Endothelial cell of umbilical vein (primary cell): ENCODE measurements at places on chromosomes 2 and 18. TPM values are rescaled to one million over a fixed set of nuclear protein-coding genes. Genes with fewer than 3 reads are reported as not detected.

GRCh38 chr2:197167608-197168314 lies 142.8 kb downstream of the ANKRD44 start:
- H3K4me1 ChIP-seq = peaks cover 3% of the 10 kb centered on the region
- no peaks in the 10 kb centered on the region for H3K36me3 ChIP-seq
- no peak for DNase-seq
- no peak overlapping the region for H3K4me3 ChIP-seq

GRCh38 chr2:102355526-102356380 lies at the start of gene IL18R1:
IL18R1 (plus strand) TSS chr2:102355796; CDS start chr2:102362661, 6,865 bp downstream.
- peak within 1 kb of the TSS; percentile 70 for H3K4me3 ChIP-seq
- DNase-seq = peak; percentile 71
- H3K27me3 ChIP-seq = no peaks in the 10 kb centered on the region

TGFA gene
- 0.19 and 0.32 TPM in 2 replicates for polyA plus RNA-seq

DNA sequence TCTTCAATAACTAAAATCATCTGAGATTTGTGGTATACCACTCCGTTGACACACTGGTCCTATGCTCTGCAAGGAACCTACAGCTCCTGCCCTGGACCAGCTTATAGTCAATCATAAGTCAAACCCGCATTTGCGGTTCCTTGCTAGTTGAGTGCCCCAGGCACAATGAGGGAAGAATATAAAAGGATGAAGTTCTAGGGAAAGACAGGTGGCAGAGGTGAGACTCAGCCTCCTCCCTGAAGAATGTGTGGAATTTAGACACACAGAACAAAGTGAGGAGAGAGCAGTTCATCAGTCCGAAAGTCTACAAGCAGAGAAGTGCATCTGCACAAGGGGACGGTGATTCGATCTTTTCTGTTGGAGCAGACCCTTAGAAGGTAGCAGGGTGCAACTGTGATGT lies 615.0 kb upstream of the FANCL start:
- no peak overlapping the region for H3K27ac ChIP-seq
- no peaks in the 10 kb centered on the region for H3K27me3 ChIP-seq
- H3K4me3 ChIP-seq = no peak overlapping the region
- H3K36me3 ChIP-seq = no peaks in the 10 kb centered on the region
- DNase-seq = no peak

SLC5A7 gene
- polyA plus RNA-seq = not detected in 2 replicates
